ENCODE measurements at places on chromosomes 12 and 14. TPM values are rescaled to one million over a fixed set of nuclear protein-coding genes. Genes with fewer than 3 reads are reported as not detected.

DNA sequence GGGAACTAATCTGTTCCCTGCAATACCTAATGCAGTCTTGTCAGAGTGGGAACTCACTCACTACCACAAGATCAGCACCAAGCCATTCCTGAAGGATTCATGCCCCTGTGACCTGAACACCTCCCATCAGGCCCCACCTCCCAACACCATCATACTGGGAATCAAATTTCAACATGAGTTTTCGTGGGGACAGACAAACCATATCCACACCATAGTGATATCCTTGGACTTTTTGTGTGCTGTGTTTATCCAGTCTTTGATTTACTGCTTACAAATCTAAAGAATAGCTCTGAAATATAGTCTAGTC, 243.5 kb downstream of the FBXL14 start:
- H3K27me3 ChIP-seq = no peaks in the 10 kb centered on the region
- H3K4me1 ChIP-seq = peaks cover 36% of the 10 kb centered on the region
- peaks cover 5% of the 10 kb centered on the region for H3K36me3 ChIP-seq
- no peak for DNase-seq
- no peak overlapping the region for H3K4me3 ChIP-seq
- no peak overlapping the region for H3K27ac ChIP-seq

GRCh38 chr12:106722837-106723236, 51.6 kb upstream of the RIC8B start:
- H3K4me3 ChIP-seq = peak overlapping the region; percentile 17
- no peaks in the 10 kb centered on the region for H3K27me3 ChIP-seq
- H3K36me3 ChIP-seq = peaks cover 16% of the 10 kb centered on the region
- no peak for DNase-seq

DNA sequence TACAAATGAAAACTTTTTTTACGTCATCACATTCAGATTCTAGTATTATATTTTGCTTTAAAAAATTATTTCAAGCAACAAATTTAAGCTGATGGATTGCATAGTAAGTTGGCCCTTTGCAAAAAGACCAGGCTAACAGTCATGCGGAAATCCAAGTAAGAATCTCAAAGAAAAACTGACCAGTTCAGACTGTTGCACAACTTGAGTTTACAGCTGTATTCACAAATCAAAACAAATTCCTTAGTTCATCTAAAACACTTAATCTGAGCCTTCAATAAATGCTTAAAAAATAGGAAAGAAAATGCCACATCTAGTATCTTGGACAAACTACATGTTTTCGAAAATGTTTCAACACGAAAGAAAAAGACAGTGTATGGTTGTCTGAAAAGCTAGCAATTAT, 847 bp downstream of the CCDC59 start:
- DNase-seq = no peak
- peaks cover 18% of the 10 kb centered on the region for H3K4me1 ChIP-seq
- H3K27ac ChIP-seq = peak overlapping the region; percentile 100
- H3K4me3 ChIP-seq = peak overlapping the region; percentile 99
- H3K36me3 ChIP-seq = peaks cover 12% of the 10 kb centered on the region
- H3K27me3 ChIP-seq = no peaks in the 10 kb centered on the region

POMT2 gene
- total RNA-seq = 46.8 TPM

DNA sequence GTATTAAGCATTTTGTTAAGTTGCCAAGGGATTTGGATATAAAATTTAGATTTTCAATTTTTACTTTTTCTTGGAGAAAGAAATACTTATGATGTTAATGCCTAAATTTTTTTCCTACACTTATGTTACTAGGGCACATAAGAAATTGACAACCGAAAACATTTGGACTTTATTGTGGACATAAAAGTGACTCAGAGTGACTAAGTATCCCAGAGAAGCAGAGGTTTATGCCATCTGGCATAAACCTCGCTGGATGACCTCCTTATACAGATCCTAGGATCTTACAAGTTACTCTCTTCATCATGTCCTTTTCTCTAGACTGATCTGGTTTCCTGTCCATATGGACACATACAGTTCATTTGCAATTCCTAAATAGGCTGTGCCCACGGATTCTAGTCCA, 89.8 kb downstream of the RERG start:
- H3K36me3 ChIP-seq = no peaks in the 10 kb centered on the region
- no peak overlapping the region for H3K27ac ChIP-seq
- H3K27me3 ChIP-seq = no peaks in the 10 kb centered on the region
- no peaks in the 10 kb centered on the region for H3K4me1 ChIP-seq

Data from neural crest cell (in vitro differentiated cells).